Stimulated activated CD8-positive, alpha-beta memory T cell treated with anti-CD3 and anti-CD28 coated beads, Interleukin-12 subunit alpha, Interleukin-12 subunit beta, amount 100 ng/mL, for 4 hours (primary cell): ENCODE measurements at places on chromosomes 7 and 10.

DNA sequence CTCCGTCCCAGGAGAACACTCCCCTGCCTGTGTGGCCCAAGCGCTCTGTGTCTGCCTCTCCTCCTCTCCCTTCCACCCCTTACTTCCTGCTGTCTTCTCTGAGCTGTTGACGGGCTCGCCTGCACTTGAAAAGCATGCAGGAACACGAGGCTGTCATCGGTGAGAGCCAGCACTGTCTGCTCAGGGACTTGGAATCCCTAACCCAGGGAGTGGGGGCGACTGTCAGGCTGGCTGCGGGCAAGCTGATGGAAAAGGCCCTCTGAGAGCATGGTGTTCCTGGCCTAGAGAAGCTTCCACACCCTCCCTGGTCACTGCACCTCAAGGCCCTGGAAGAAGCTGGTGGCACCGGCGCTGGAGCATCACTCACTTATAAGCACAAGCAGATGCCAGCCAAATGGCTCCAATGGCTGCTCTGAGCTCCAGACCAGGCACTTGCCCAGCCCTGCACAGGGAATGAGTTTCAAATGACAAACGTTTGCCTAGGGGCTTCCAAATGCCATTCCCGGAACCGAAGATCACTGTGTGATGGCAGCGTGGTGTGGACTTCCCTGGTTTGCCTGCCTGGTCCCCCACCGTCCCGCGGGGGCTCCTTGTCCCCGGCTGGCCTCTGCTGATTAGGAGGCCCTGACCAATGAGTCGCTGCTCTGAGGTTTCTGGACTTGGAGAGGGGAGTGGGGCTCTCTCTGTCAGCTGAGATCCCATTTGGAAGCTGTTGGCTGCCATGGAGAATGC, 56.7 kb upstream of the EBF3 start:
- DNase-seq = no peak

DNA sequence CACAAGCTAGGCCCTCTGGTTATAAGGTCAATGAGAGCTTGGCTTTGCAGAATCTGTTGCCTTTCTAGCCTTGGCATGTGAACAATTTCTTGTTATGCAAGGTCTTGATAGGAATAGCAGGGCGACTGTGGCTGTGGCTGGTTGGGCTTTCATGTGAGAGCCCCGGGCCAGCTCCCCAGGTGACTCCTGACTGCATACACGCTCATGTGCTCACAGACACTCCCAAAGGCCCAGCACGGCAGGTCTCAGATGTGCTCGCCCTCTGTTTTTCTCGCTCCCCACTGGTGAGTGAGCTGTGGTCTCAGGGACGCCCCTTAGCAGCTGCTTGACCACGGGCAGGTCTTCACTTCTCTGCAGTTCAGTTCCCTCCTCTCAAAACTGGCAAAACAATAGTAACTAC, 37.1 kb upstream of the ZNF32 start:
- DNase-seq = no peak

- DNase-seq = no peak
These were observed 761.7 kb downstream of the GRID1 start for GRCh38 chr10:85604884-85605283.

GRCh38 chr10:90461437-90462155, 396.2 kb downstream of the HTR7 start:
- no peak for DNase-seq

DNA sequence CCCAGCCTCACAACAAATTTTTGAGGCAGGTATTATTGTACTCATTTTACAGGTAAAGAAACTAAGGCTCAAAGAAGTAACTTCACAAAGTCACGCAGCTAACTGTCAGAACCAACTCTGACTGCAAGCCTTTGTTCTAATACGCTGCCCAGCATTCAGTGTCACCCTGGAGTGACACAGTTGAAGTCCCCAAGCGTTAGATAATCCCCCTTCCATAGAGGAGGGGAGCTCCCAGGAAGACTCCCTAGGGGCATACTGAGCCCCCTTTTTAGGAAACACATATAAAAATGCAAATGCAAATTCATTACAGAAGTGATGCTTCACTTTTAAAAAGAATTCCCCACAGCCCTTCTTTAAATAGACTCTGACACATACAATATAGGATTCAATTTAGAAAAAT, 101.0 kb upstream of the MACROH2A2 start:
- DNase-seq = no peak

DNA sequence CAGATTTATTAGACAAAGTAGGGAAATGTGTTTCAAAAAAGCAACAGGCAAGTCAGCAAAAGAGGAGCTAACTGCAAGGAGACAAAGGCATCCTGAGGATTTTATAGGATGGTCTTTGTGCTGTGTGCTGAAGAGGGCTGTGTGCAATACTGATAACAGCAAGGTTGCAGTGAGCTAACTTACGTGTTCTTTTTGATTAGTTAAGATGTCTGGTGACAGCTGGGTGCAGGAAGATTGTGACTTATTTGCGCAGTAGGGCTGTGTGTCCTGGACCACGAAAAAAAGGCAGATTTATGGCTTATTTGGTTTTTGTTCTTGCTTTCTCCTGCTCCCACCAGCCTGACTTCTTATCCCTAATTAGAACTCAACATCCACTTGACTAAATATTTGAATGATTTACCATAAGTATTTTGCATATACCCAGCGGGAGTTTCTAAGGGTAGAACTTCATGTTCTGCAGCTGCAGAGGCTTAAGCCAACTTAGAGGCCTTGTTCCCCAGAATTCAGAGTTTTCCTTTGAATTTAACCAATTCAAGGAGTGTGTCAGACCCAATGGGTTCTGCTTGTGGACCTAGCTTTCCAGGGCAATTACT, 119.0 kb downstream of the ANKRD26 start:
- no peak for DNase-seq

GRCh38 chr7:124192885-124193284, 160.0 kb upstream of the TMEM229A start:
- no peak for DNase-seq

DNA sequence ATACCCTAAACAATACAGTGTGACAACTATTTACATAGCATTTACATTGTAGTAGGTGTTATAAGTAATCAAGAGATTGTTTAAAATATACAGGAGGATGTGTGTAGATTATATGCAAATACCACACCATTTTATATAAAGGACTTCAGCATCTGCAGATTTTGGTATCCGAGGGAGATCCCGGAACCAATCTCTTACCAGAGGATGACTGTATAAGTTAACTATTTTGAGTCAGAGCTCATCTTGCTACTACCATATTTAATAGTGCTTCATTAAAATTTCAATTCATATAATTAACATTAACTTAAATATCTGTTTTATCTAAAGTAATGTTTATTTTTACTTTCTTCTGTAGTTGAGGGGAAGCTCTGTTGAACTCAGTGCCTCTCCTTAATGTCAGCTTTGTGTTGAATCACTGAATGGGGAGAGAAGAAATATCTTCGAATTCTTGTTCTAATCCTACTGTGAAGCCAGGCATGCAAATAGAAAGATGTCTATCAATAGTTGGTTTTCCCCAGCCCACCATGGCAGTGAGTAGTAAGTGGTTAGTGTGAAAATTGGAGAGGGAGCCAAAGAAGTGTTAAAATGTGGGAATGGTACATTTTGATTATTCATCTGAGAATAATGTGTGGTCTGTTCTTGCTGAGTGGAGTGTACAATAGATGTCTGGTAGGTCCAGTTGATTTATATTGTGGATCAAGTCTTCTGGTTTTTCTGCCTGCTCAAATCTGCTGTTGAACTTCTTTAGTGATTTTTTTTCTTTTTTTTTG, 90.1 kb upstream of the CYP26C1 start:
- no peak for DNase-seq

- no peak for DNase-seq
These were observed 230.2 kb downstream of the THSD7A start for GRCh38 chr7:11601761-11602160.

DNA sequence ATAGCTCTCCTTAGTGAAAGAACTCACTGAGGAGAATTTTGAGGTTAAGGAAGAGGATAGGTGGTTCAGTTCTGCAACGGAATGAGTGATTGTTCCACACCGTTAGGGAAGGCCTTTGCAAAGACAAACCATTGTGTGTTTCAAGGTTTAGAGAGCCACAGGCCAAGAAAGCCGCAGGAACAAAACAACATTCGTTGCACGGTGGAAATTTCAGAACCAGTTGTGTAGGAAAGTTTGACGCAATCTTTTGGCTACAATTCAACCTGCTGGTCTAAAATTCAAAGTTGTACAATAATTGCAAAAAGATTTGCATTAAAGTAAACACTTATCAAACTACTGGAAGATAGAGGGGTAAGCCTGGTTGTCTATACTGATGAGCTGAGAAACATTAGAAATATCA, 91.4 kb downstream of the FAM107B start:
- no peak for DNase-seq

- DNase-seq = no peak
These were observed 34.2 kb downstream of the AP5Z1 start for GRCh38 chr7:4809666-4810065.

- no peak for DNase-seq
These were observed 27.2 kb upstream of the PLEKHA1 start for GRCh38 chr10:122347170-122347841.

- no peak for DNase-seq
These were observed 1.2 kb upstream of the TMEM178B start for GRCh38 chr7:141072548-141073172.

- DNase-seq = no peak
These were observed 98.9 kb upstream of the KIF5B start for GRCh38 chr10:32155075-32155516.

- no peak for DNase-seq
These were observed 218.2 kb upstream of the KLF14 start for GRCh38 chr7:130951976-130952876.

GRCh38 chr7:92848851-92849250, 12.5 kb upstream of the CDK6 start:
- no peak for DNase-seq

- DNase-seq = no peak
These were observed 93.8 kb downstream of the ADD3 start for GRCh38 chr10:110101464-110102144.

DNA sequence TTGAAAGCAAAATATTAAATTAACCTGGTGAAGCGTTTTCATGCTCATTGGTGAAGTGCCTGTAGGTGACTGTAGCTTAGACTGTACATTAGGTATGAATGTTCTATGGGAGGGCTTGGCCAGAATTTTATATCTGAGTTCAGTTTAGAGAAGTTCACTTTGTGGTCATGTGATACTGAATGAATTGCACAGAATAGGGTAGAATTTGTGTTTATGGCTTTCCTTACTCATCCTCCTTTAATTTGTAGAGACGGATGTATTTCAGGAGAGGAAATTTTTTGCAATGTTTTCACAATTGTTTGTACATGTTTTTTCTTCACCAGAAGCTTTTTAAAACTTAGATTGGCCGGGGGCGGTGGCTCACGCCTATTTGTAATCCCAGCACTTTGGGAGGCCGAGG, 32.3 kb downstream of the REEP3 start:
- no peak for DNase-seq

DNA sequence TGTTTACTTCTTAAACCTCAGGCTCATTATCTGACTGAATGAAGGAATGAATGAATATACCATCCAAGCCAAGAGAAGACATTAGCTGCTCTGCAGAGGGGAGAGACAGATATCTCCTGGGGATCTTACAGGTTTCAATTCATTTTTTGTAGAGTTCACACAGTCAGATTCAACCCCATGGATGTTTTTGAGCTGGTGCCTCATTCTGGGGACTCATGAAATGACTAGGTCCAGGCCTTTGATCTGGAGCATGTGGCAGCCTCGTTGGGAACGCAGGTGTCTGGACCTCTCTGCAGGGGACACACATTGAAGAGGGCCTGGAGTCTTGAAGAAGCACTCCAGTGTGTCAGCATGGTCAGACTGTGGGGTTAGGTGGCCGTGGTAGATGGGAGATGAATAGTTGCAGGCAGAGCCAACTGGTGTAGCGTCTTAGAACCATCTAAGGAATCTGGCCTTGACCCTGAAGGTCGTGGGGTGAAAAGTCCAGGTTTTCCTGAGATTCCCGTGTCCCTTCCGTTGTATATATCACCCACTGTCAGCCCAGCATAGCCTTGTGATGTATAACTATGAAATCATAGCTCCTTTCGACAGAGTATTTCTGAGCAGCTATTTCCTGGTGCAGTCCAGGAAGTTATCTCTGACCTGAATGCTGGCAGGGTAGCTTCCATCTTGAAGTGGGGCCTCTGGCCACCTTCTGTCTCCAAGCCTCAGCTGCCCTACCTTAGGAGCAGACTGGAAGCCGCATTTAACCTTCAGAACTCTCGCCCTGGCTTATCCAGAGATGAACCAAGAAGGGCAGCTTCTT, 22.3 kb downstream of the BTBD16 start:
- no peak for DNase-seq

- DNase-seq = no peak
These were observed 53.4 kb downstream of the CFAP58 start for GRCh38 chr10:104406715-104407650.

DNA sequence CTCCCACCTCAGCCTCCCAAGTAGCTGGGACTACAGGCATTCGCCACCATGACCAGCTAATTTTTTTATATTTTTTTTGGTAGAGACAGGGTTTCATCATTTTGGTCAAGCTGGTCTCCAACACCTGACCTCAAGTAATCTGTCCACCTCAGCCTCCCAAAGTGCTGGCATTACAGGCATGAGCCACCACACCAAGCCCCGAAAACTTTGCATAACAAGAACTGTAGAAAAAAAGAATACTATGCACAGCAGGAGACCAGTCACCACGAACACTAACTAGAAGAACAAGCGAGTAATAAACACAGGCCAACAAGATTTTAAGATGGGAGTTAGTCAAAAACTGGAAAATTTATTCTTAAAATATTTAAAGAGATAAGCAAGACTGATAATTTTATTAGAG, 447.0 kb downstream of the ETV1 start:
- DNase-seq = no peak

- no peak for DNase-seq
These were observed 651 bp upstream of the ARPC1A start for GRCh38 chr7:99325001-99325493.

DNA sequence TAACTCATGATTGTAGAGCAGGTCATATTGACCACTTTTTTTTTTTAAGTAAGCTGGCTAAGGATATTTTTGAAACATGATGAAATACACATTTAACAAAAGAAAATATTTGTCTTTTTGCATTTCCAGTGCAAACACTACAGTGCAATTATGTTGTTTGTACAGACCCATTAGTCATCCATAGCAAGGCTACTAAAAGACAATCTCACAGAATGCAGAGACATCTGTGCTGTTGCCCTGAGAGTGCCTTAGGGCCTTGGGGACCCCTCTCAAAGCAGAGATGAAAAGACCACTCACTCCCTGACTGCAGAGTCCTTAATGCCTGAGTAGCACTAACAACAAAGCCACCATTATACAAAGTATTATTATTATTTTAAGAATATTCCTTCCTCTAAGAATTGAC, 104.5 kb downstream of the NRCAM start:
- no peak for DNase-seq

- no peak for DNase-seq
These were observed 79.1 kb upstream of the TNRC18 start for GRCh38 chr7:5502721-5503243.

DNA sequence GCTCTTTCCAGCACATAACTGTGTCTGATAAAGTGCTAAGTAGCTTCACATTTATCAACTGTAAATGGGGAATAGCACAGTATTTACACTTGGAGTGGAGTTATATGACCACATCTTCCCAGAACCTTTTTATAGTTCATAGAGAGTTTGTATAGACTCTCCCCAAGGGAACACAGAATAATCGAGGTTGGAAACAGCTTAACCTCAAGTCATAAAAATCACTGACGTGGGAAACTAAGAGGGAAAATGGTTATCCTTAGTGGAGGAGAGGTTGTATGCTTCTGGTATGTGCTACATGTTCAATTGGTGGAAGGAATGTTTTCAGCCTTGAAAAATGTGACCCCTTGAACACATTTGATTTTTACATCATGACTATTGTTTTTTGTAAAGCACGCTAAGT, 167.9 kb upstream of the KIAA1217 start:
- DNase-seq = no peak
